ENCODE measurements at places on chromosomes 3 and 15.

- no peaks in the 10 kb centered on the region for H3K4me1 ChIP-seq
- H3K4me3 ChIP-seq = no peak overlapping the region
- H3K27ac ChIP-seq = no peak overlapping the region
- H3K27me3 ChIP-seq = no peaks in the 10 kb centered on the region
- no peaks in the 10 kb centered on the region for H3K36me3 ChIP-seq
- DNase-seq = no peak
These were observed 125.2 kb downstream of the CNTN3 start for GRCh38 chr3:74489050-74489792.

- peaks cover 1% of the 10 kb centered on the region for H3K27me3 ChIP-seq
- H3K4me3 ChIP-seq = no peak overlapping the region
- no peaks in the 10 kb centered on the region for H3K4me1 ChIP-seq
- H3K27ac ChIP-seq = no peak overlapping the region
- DNase-seq = peak; percentile 55
These were observed 84.6 kb downstream of the DGKG start for GRCh38 chr3:186277268-186277909.

GRCh38 chr3:147361454-147362420 lies 44.6 kb downstream of the ZIC4 start:
- H3K27ac ChIP-seq = no peak overlapping the region
- H3K4me1 ChIP-seq = peaks cover 8% of the 10 kb centered on the region
- DNase-seq = no peak
- no peaks in the 10 kb centered on the region for H3K36me3 ChIP-seq

GRCh38 chr3:189108735-189109134 lies 63.0 kb upstream of the TPRG1 start:
- H3K4me1 ChIP-seq = no peaks in the 10 kb centered on the region
- no peak overlapping the region for H3K27ac ChIP-seq
- no peaks in the 10 kb centered on the region for H3K36me3 ChIP-seq
- no peak overlapping the region for H3K4me3 ChIP-seq

DNA sequence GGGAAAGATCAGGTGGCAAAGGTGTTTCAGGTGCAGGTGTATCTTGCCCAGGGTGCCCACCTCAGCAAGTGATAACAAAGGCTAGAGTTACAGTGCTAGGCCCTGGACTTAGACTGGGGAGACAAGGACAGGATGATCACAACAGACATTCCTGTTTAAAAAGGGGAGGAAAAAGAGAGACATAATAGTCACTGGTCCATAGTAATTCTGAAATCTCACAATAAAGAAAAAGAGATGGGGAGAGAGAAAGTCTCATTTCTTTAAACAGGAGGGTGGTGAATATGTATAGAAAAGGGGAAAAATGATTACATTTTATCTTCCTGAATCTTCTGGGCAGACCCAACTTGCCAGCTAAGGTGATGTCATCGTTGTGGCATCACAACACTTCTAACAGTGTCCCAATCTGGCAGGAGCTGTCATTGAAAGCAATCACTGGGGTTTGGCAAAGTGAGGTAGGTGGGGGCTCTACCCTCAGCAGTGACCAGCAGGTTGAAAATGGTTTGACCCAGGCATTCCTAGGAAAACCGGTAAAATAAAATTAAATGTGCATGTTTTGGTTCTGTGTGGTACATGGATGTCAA lies 99.5 kb downstream of the ZNF621 start:
- no peaks in the 10 kb centered on the region for H3K27me3 ChIP-seq
- H3K27ac ChIP-seq = no peak overlapping the region
- no peaks in the 10 kb centered on the region for H3K36me3 ChIP-seq
- no peak overlapping the region for H3K4me3 ChIP-seq
- no peak for DNase-seq

DNA sequence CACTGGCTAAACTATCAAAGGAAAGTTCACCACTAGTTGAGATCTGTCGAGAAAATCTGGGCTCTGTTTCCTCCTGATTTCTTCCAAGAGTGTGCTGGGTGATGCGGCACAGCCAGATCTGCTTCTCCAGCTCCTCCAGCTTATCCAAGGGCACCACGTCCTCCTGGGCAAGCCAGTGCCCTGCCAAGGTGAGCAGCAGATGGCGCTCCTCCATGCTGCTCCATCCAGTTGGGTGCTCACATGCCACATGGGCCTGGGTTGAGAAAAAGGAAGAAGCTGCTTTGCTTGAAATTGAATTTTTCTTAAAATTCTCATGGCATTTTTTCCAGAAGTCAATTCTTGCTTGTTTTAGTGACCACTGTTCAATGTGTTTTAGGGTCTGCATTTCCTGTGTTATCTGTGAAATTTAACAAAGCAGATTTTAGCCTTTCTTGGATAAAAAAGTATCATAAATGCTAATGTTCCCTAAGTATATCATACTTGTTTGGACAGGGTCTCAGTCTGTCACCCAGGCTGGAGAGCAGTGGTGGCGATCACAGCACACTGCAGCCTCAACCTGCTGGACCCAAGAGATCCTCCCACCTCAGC lies 47.3 kb downstream of the EIF3J start:
- no peaks in the 10 kb centered on the region for H3K4me1 ChIP-seq
- no peaks in the 10 kb centered on the region for H3K27me3 ChIP-seq
- H3K36me3 ChIP-seq = peaks cover 90% of the 10 kb centered on the region
- peak; percentile 23 for DNase-seq

GRCh38 chr3:38543586-38543985 lies 47.4 kb downstream of the EXOG start:
- no peak overlapping the region for H3K4me3 ChIP-seq
- H3K27ac ChIP-seq = no peak overlapping the region
- no peak for DNase-seq
- peaks cover 28% of the 10 kb centered on the region for H3K4me1 ChIP-seq

DNA sequence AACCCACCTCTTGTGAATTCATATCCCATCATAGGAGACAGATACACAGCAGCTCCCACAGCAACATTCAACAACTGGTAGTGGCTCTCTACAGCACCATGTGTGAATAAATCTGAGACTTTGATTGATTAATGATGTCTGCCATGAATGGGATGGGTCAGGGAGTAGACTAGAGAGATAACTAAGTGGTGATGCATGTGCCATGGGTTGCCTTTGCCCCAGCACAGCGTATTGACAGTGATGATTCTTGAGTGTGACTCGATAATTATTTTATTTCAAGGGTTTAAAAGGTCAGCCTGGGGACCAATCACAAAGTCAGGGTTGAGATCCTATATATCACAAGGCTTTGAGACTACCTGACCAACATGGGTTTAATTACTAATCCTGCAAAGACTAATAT lies 295.9 kb downstream of the PTPRG start:
- no peak for DNase-seq
- no peaks in the 10 kb centered on the region for H3K4me1 ChIP-seq
- no peaks in the 10 kb centered on the region for H3K27me3 ChIP-seq
- H3K4me3 ChIP-seq = no peak overlapping the region
- H3K36me3 ChIP-seq = no peaks in the 10 kb centered on the region

GRCh38 chr3:111691293-111691909 lies 96.3 kb upstream of the ZBED2 start:
- H3K27ac ChIP-seq = peak overlapping the region; percentile 23
- no peak overlapping the region for H3K4me3 ChIP-seq
- H3K27me3 ChIP-seq = no peaks in the 10 kb centered on the region

GRCh38 chr3:37646865-37647264 lies 214.8 kb upstream of the CTDSPL start:
- no peak overlapping the region for H3K27ac ChIP-seq
- H3K27me3 ChIP-seq = peaks cover 6% of the 10 kb centered on the region
- DNase-seq = no peak
- H3K36me3 ChIP-seq = no peaks in the 10 kb centered on the region
- no peak overlapping the region for H3K4me3 ChIP-seq

GRCh38 chr3:31981206-31982181 lies at the start of the genes OSBPL10 and ZNF860:
Gene OSBPL10 (minus strand): TSS chr3:31981262. CDS start chr3:31981179, 83 bp downstream.
Gene ZNF860 (plus strand): TSS chr3:31981750. CDS start chr3:31989080, 7,330 bp downstream.
- DNase-seq = peak; percentile 92
- H3K27me3 ChIP-seq = no peaks in the 10 kb centered on the region
- H3K4me3 ChIP-seq = peak within 1 kb of the TSS; percentile 90
- H3K27ac ChIP-seq = peak within 1 kb of the TSS; percentile 80
- H3K36me3 ChIP-seq = no peaks in the 10 kb centered on the region

- H3K27ac ChIP-seq = no peak overlapping the region
- H3K36me3 ChIP-seq = no peaks in the 10 kb centered on the region
- no peak overlapping the region for H3K4me3 ChIP-seq
- no peaks in the 10 kb centered on the region for H3K27me3 ChIP-seq
- H3K4me1 ChIP-seq = no peaks in the 10 kb centered on the region
- no peak for DNase-seq
These were observed 43.6 kb upstream of the PDZRN3 start for GRCh38 chr3:73668391-73668790.

DNA sequence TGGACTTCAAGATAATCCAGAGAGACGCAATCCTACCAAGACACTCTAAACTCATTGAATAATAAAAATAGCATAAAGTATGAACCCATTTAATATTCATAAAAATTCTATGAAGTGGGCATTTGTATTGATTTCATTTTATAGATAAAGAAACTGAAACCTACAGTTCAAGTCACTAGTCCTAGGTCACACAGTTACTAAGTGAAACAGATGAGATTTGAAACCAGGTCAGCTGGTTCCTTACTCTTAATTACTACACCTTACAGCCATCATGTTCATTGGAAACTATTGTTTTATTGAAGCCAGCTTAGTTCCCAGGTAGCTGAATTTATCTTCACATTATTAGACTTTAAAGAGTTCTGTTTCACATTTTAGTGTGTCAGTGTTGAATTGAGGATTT lies 158.7 kb downstream of the EPHA3 start:
- no peak for DNase-seq
- H3K4me3 ChIP-seq = no peak overlapping the region
- no peaks in the 10 kb centered on the region for H3K4me1 ChIP-seq
- no peak overlapping the region for H3K27ac ChIP-seq
- H3K27me3 ChIP-seq = no peaks in the 10 kb centered on the region

DNA sequence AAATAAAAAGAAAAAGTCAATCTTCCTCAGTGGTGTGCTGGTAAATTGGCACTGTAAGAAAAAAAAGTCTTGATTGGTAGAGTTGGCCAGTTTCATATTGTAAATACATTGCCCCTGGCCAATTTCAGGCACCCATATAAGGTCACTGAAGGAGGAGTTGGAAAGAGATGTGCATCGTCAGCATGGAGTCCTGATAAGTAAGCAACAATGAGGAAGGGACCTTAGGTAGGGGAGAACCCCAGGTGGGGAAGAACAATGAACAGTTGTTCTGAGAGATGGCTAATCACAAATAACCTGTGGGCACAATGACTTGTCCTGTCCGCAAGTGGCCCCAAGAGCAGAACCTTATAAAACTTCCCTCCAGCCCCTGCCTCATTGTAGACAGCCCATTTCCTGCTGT lies 8.6 kb upstream of the CYP8B1 start:
- no peak overlapping the region for H3K4me3 ChIP-seq
- no peak for DNase-seq
- H3K36me3 ChIP-seq = no peaks in the 10 kb centered on the region
- H3K27me3 ChIP-seq = peaks cover 18% of the 10 kb centered on the region
- H3K27ac ChIP-seq = no peak overlapping the region

DNA sequence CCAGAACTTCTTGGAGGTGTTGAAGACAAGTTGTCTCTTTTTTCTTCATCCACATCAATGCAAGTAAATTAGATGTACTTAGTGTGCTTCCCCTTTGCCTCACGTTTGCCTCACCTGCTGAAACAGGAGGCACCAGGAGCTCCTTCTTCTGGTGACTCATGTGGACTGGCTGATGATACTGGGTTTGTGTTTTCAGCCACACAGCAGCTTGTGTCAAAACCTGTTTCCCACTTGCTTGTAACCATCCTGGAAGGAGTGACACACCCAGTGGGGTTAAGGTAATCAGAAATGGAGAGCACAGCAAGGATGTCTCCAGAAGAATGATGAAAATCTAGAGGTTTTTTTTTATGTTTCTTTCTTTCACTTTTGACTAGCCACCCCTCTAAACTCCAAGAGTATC lies 143.3 kb upstream of the RBMS3 start:
- H3K4me3 ChIP-seq = no peak overlapping the region
- H3K4me1 ChIP-seq = no peaks in the 10 kb centered on the region
- H3K27me3 ChIP-seq = no peaks in the 10 kb centered on the region

GRCh38 chr3:50210176-50210509 lies 5.1 kb downstream of the SLC38A3 start:
- peaks cover 15% of the 10 kb centered on the region for H3K4me1 ChIP-seq
- H3K36me3 ChIP-seq = no peaks in the 10 kb centered on the region
- no peak for DNase-seq
- H3K27me3 ChIP-seq = peaks cover 54% of the 10 kb centered on the region
- no peak overlapping the region for H3K4me3 ChIP-seq

DNA sequence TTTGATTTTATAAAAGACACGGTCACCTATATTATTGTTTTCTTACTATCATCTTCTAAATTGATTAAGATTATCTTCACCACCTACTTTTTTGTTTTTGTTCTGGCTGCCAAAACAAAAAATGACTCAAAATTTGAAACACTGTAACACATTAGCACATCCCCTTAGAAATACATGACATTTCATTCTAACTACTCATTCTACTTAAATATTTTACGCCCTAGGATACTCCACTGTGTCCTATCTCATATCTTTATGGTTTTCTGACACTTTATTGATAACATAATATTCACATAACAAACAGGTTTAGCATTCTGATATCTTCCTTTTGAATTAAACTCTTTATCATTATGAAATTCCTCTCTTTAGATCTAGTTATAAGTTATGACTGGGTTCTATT lies 656.2 kb downstream of the GBE1 start:
- no peaks in the 10 kb centered on the region for H3K36me3 ChIP-seq
- H3K4me1 ChIP-seq = peaks cover 2% of the 10 kb centered on the region
- no peak overlapping the region for H3K4me3 ChIP-seq

DNA sequence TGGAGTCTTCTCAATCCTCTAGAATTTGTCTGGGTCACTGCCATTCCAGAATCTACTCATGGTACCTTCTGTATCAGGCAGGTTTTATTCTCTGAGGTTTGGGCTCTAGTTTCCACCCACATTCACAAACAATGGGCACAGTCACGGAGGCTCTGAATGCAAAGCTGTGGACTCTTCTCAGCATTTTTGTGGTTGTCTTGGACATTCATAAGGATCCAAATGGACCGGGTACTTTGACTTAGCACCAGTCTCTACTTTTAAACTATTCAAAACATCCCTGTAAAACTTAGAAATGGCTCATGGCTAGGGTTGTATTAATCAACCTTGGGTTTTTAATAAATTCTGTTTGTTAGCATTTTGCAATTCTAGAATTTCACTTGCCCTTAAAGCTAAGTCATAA lies 277.9 kb upstream of the THBS1 start:
- DNase-seq = no peak
- no peaks in the 10 kb centered on the region for H3K27me3 ChIP-seq

- no peak for DNase-seq
- H3K36me3 ChIP-seq = peaks cover 79% of the 10 kb centered on the region
- no peak overlapping the region for H3K4me3 ChIP-seq
- no peaks in the 10 kb centered on the region for H3K27me3 ChIP-seq
- no peaks in the 10 kb centered on the region for H3K4me1 ChIP-seq
These were observed 16.5 kb downstream of the CALML4 start for GRCh38 chr15:68188647-68189046.

GRCh38 chr3:36487616-36488015 lies 107.3 kb downstream of the STAC start:
- H3K36me3 ChIP-seq = peaks cover 12% of the 10 kb centered on the region
- DNase-seq = no peak
- no peak overlapping the region for H3K27ac ChIP-seq
- no peaks in the 10 kb centered on the region for H3K27me3 ChIP-seq

- no peaks in the 10 kb centered on the region for H3K27me3 ChIP-seq
- H3K36me3 ChIP-seq = no peaks in the 10 kb centered on the region
- peaks cover 2% of the 10 kb centered on the region for H3K4me1 ChIP-seq
- peak; percentile 96 for DNase-seq
These were observed 92.3 kb downstream of the FRMD5 start for GRCh38 chr15:44102675-44103254.

Measured in mesenchymal stem cell (in vitro differentiated cells and primary cell).